PC-9 (cell line): ENCODE measurements at places on chromosomes 12 and 14. TPM values are rescaled to one million over a fixed set of nuclear protein-coding genes. Genes with fewer than 3 reads are reported as not detected.
A peak's percentile ranks its signal among the peaks of the same experiment; 100 is the strongest.

Gene ZNF891
- total RNA-seq, result 2.4 and 3.2 TPM in 2 replicates

Gene KRT77
- total RNA-seq, result not detected in 2 replicates

DNA sequence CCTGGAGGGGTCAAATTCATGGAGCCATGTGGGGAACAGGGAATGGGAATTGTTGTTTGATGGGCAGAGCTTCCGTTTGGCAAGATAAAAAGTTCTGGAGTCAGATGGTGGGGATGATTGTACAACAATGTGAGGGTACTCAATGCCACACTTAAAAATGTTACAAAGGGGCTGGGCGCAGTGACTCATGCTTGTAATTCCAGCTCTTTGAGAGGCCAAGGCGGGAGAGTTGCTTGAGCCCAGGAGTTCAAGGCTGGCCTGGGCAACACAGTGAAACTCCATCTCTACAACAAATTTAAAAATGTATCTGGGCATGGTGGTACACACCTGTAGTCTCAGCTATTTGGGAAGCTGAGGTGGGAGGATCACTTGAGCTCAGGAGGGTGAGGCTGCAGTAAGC is 66.0 kb upstream of the DIO3 start:
- DNase-seq, result no peak

GRCh38 chr12:53997204-53998109 is 2.5 kb upstream of the HOXC9 start:
- DNase-seq, result no peak

DNA sequence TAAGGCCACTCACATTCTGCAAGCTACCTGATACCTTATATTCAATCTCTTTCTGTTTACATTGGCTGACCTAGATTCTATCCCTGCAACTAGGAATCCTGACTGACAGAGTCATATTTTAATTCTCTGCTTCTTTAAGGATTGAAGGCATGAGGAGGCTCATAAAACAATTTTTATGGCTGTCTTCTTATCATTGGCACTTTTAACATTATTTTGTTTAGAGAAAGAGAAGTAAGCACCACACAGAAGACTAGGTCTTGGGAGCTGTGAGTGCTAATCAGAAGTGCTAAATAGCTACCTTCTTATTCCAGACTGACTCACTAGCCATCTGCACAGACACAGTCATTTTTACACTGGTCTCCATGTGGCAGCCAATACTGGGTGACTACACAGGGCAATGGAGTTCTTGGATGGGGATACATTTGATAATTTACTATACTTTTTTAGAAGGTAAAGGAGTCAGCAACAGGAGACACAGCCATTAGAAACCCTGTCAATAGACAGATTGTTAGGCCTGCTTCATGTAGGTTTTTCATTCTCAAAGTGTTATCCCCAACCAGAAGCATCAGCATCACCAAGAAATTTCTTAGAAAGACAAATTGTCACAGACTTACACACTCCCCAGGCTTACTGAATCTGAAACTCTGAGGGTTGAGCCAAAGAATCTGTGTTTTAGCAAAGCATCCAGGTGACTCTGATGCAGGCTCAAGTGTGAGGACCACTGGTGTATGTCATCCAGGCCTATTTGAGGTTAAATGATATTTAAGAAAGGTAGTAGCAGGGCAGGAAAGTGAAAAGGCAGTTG is 214.1 kb downstream of the DUSP6 start:
- DNase-seq, result peak; percentile 37

DNA sequence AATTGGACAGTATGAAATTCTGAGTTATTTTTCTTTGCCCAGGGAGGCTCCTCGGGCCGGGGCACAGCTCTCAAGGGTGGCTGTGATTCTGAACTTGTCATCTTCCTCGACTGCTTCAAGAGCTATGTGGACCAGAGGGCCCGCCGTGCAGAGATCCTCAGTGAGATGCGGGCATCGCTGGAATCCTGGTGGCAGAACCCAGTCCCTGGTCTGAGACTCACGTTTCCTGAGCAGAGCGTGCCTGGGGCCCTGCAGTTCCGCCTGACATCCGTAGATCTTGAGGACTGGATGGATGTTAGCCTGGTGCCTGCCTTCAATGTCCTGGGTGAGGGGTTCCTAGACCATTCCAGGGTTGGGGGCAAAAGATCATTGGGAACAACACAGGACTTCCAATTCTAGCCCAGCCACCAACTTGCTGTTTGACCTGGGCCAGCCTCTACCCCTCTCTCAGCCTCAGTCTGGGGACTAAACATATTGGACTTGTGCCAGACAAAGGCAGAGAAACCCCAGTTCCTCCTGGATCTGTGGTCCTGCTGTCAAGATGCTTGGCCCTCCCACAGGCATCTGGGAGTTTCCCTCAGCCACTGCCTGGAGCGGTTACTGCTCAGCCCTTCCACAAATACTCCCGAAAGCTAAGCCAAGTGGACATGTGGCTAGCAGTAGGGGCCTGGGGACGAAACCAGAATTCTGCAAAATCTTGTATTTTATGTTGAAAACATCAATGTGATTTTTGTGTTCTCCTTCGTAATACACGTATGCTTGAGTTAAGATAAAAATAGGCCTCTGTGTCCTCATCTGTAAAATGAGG is 3.5 kb downstream of the OAS3 start:
- no peak for DNase-seq

Gene DIO2
- total RNA-seq, result 35.0 and 48.2 TPM in 2 replicates
